ENCODE measurements at places on chromosomes 6 and 20.
A peak's percentile ranks its signal among the peaks of the same experiment; 100 is the strongest.

DNA sequence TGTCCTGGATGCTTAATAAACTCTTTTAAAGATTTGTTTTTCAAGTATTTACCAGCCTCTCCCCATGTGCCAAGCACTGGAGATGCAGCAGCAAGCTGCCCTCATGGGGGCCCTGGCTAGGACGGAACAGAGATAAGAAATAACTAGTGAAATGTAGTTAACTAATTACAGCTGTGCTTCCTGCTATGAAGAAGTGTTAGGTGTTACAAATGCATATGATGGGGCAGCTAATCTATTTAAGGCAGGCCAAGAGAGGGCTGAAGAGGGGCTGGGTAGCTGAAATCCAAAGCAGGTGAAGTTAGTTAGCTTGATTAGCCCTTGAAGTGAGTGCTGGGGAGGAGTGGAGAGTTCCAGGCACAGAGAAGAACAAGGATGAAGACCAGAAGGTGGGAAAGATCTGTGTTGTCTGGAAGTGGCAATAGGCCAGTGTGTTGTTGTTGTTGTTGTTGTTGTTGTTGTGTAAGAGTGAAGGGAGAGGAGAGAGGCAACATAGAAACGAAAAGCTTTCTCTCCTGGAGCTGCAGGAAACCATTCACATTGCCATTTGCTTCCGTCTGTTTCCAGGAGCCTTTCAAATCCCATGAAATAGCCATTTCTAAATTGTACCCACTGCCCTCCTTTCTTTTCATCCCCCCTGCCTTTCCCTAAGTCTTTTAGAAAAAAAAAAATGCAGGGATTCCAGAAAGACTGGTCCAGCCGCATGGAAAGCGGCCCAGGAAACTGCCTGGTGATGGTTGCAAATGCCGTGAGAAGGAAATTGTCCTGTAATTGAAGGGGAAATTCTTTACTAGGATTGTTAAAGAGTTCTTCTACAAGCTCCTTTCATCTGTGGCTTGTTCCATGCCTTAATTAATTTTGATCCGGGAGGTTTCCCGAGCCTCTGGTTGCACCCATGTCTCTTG is 119.6 kb downstream of the TFAP2C start:
- no peak for DNase-seq

- no peak for DNase-seq
These were observed 44.1 kb upstream of the GCLC start for GRCh38 chr6:53588816-53589509.

DNA sequence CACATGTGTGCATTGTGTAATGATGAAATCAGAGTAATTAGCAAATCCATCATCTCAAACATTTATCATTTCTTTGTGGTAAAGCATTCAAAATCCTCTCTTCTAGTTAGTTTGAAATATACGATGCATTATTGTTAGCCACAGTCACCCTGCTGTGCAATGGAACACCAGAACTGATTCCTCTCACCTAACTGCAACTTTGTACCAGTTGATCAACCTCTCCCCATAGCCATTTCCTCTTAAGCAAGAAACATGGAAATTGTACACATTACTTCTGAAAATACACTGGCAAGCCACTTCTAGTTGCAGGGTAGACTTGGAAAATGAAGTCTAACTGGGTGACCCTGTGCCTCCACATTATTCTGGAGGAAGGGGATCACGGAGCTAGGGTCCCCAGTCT is 58.1 kb upstream of the ESR1 start:
- DNase-seq = no peak

GRCh38 chr20:37580069-37580468 is 52.4 kb upstream of the BLCAP start:
- DNase-seq = no peak

DNA sequence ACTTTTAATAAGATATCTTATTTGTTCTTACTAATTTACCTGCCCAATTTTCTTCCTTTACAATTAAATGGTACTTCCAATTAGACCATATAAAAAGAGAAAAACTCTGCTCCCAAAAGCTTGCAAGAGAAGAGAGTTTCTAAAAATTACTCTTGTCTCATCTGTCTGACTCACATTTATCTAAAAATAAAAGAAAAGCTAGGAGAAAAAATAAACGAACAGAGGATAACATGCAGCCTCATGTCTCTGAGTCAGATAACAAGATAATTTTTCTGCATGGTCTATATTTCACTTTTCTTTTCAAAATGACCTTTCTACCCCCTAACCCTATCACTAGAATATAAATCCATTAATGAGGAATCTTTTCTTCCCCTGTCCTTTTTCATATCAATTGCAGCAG is 127.2 kb upstream of the TCF21 start:
- DNase-seq = no peak

GRCh38 chr6:45388328-45388727 is 10.6 kb upstream of the SUPT3H start:
- DNase-seq = no peak

DNA sequence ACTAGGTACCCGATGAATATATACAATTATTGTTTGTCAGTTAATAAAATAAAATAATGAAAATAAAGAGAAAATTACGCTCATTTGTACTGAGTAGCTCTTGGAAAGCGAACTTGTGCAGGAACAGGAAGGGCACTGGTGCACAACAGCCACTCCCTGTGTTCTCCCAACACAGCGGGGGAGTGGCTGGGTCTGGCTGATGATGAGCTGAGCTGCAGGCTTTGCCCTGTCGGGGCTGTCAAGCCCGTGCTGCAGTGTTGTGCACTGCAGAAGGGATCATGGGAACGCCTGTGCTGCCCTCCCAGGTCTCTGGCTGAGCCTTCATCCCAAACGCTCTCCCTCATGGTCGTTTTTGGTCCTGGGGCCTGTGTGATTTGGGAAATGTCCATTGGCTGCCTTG is 131.7 kb upstream of the MAP3K4 start:
- no peak for DNase-seq

- no peak for DNase-seq
These were observed 81.1 kb downstream of the LAMA4 start for GRCh38 chr6:112173221-112173804.

- peak; percentile 90 for DNase-seq
These were observed 39.9 kb downstream of the SLC52A3 start for GRCh38 chr20:728256-728944.

DNA sequence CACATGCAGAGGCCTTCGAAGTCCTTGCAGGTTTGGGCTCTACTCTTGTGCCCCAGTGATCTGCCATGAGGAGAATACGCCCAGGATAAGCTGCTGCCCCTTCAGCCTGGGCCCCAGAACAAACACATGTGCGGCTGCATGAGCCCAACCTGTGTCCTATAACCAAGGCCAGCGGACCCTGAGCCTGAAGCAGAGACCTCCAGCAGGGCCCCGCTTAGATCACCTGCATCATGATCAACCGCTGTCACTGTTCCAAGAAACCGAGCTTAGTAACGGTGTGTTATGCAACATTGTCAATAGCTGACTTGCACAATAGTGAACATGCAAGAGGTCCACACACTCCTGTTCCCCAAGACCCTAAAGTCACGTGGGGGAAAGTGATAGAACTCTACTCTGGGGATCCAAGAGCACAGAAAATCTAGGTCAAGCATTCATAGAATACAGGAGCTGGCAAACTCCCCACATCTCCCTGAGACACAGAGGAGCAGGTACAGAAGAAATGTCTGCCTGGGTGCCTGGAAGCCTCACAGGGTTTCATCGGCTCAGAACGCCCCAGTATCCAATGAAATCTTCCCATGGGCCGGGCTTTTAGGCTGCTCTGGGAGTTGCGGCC is 136.2 kb downstream of the BMP7 start:
- no peak for DNase-seq

- DNase-seq = peak; percentile 24
These were observed 4.5 kb downstream of the DLL1 start for GRCh38 chr6:170286246-170286933.

DNA sequence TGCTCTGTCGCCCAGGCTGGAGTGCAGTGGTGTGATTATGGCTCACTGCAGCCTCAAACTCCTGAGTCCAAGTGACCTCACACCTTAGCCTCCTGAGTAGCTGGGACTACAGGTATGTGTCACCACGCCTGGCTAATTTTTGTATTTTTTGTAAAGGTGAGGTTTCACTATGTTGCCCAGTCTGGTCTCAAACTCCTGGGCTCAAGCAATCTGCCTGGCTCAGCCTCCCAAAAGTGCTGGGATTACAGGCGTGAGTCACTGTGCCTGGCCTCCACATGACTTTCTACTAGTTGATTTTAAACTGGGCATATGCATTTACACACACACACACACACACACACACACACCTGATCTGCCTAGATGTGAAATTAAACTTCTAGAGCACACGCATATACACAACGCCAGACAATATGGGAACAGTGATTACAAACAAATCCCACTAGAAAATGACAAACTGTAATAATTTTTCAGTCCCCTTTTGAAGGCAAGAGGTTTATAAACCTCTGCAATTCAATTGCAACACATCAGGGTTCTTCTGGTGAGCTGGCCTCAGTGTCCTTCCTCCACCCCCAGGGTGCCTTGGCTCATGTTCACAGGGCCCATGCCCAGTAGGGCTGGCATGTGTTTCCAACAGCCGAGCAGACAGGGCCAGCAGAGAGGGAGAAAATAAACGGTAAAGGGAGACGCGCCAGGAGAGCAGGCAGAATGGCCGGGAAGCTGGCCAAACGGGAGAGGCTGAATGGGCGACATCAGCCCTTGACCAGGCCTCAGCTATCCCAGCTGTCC is 31.2 kb downstream of the PARD6B start:
- no peak for DNase-seq

GRCh38 chr6:169967687-169968086 is 216.3 kb downstream of the ERMARD start:
- DNase-seq = no peak

DNA sequence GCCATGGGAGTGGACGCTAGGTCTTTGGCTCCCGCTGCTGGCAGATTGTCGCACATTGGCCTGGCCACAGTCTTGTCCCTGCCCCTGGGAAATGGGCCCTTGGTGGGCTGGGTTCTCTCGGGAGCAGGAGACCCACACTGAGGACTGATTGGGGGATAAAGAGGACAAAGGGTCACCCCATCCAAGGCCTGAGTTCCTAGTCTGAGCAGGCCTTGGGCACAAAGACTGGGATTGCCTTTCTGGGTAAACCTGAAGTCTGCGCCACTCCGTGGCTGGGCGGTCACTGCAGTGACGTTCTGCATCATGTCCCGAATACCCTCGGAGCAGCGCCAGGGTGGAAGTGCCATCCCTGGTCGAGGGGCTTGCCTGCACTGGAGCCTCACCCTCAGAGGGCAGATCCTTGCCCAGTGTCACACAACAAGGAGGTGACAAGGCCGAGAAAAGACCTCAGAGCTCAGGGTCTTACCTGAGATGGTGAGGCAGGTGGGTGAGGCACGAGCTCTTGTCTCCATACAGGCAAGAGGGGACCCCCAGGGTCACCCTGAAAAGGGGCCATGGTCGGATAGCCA is 36.1 kb upstream of the ZBP1 start:
- no peak for DNase-seq

- no peak for DNase-seq
These were observed 156.5 kb downstream of the ANKRD60 start for GRCh38 chr20:58071991-58072390.

GRCh38 chr6:138499303-138500018 is at the start of gene NHSL1:
Gene NHSL1 (minus strand): TSS chr6:138499494. CDS start chr6:138499290, 204 bp downstream.
- peak; percentile 60 for DNase-seq

Data from OCI-M1 (cell line).